ENCODE measurements at places on chromosomes 6 and 20.

- no peak for DNase-seq
Observed at GRCh38 chr6:34547701-34548644, 8.2 kb downstream of the SPDEF start.

- DNase-seq = no peak
Observed at GRCh38 chr6:100452998-100453397, 11.7 kb downstream of the SIM1 start.

DNA sequence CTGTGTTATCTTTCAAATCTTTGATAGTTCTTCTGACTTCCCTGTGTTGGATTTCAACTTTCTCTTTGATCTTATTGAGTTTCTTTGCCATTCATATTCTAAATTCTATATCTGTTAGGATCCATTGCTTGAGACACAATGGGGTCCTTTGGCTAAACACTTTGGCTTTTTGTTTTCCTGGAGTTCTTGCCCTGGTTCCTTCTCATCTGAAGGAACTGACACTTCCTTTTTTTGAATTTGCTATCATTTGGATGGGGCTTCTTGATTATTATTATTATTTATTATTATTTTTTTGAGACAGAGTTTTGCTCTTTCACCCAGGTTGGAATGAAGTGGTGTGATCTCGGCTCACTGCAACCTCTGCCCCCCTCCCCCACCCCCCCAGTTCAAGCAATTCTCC, 30.1 kb upstream of the EIF2S2 start:
- no peak for DNase-seq

- DNase-seq = peak; percentile 86
Observed at GRCh38 chr6:166417285-166417691, 34.5 kb upstream of the MPC1 start.

DNA sequence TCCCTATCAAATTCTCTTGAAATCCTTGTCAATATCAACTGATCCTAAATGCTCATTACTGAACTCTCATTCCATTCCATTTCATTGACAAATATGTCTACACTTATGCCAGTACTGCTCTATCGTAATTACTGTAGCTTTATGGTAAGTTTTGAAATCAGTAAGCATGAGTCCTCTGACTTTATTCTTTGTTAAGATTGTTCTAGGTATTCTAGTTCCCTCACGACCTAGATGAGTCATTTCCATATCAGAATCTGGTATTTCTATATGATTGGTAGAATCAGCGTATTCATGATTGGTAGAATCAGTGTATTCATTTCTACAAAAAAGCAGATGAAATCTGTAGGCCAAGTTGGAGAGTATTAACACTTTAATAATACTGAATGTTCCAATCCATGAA, 318.6 kb upstream of the RUNX2 start:
- no peak for DNase-seq

DNA sequence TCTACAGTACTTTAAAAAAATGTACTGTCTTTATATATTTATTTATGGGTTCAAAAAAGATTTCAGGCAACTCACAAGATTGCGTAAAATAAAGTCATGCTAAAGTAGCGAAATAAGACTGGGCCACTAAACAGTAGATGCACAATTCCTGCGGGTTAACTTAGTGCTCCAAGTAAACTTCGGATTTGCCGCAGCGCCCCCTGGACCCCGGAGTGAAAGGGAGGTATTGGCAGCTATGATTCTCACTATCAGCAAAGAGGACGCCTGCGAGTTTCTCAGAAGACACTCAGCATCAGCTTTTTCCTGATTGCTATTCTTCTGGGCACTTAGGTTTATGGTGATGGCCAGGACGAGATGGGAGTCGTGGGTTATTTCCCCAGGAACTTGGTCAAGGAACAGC, 1.4 kb downstream of the OTOR start:
- no peak for DNase-seq

- DNase-seq = no peak
Observed at GRCh38 chr20:46182276-46183200, 64.4 kb downstream of the CD40 start.

DNA sequence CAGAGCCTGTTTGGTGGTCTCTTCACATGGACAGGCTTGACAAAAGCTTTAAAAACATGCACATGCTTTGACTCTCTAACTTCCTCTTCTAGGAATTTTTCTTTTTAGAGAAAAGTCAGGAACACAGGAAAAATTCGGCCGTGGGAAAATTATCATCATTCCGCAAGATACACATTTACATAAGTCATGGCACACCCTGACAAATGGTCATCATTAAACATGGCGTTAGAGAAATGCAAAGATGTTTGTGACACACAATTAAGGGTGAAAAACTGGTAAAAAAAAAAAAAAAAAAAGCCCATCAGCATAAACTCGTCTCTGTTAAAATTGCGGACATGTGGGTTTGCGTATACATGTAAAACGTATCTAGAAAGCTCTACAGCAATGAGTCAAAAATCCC, 134.2 kb upstream of the AGPAT4 start:
- DNase-seq = no peak

DNA sequence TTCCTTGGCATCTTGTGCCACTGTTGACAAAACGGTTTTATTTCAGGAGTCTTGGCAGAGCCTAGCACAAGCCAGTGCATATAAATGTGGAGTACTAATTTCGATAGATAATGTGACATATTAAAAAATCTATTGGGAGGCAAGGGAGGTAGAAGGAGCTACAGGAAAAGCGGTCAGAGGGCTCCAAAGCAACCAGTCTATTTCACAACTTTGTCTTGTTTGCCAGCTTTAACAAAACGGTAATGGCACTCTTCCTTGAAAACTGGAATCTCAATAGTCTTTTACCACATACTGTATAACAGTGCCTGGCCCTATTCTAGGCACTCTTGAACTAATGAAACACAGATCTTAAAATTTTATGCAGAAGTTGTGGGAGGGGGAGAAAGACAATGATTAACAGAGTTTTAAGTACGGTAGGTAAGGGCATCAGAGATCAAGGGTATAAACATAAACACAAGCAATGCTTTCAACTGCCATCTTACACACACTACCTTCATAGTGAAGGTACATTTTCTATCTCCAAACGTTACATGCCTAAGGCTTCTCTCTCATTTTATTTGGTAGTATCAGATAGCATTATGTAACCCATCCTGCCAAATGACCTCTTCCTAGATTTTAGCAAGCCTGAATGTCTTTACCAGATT, 33.5 kb upstream of the SYNCRIP start:
- DNase-seq = no peak

- DNase-seq = no peak
Observed at GRCh38 chr6:84774985-84775284, 10.5 kb upstream of the TBX18 start.

GRCh38 chr6:11324453-11325015, 92.1 kb upstream of the NEDD9 start:
- DNase-seq = no peak

- DNase-seq = no peak
Observed at GRCh38 chr20:49475292-49476015, 7.0 kb downstream of the KCNB1 start.

- no peak for DNase-seq
Observed at GRCh38 chr6:163694072-163694471, 279.6 kb downstream of the QKI start.

GRCh38 chr6:167137881-167138280, 15.0 kb downstream of the CCR6 start:
- no peak for DNase-seq

DNA sequence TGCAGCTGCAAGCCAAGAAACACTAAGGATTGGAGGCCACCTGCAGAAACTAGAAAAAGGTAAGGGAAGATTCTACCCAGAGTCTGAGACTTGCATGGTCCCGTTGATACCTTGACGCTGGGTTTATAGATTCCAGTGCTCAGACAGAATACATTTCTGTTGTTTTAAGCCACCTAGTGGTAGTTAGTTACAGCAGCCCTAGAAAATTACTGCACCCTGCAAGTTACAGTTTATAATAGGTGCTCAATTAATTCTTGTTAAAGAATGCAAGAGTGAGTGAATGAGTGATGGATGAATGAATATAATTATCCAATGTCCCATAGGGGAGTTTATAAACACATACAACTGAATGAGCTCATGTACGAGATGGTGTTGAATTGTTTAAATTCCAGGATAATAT, 453.1 kb upstream of the SLC35B3 start:
- DNase-seq = no peak

DNA sequence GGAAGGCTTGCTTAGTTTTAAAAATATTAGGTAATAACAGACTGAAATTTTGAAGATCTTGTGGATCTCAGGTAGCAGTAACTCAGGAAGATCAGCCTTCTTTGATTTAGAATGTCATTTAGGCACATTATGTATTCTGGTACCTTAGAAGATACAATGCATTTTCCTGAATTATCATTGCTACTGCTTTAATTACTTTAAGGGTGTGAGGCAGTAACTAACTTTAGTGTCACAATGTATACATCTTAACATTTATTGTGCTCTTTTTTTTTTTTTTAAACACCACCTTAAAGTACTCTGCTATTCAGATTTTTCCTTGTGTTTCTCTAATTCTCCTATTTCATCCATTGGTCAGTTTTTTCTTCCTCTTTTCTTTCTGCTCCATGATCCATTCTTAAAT, 13.3 kb downstream of the MAPK14 start:
- no peak for DNase-seq

- no peak for DNase-seq
Observed at GRCh38 chr20:37226889-37227288, 34.7 kb downstream of the GHRH start.

DNA sequence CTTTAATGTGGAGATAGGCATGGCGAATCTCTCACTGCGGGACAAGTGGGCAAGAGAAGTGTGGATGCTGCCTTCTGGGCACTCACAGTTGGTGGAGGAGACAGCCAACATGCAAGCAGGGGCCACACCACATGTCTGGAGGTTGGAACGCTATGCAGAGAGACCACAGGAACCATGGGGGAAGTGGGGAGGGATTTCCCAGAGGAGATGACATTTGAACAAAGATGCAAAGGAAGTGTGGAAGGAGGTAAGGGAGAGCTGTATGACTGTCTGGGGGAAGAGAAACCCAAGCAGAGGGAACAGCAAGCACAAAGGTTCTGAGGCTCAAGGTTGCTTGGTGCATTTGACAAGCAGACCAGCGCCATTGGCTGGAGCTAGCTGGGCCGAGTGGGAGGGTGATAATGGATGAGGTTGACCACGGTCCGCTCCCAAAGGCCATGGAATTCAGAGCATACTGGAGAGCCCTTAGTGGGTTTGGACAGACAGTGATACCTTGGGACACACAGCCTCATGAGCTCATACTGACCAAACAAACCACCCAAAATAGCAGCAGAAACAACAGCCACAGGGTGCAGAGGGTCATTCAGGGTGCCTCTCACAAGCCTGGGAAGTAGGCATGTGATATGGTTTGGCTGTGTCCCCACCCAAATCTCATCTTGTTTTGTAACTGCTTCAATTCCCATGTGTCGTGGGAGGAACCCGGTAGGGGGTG, 7.6 kb upstream of the FAM110A start:
- no peak for DNase-seq

- no peak for DNase-seq
Observed at GRCh38 chr6:42374018-42374669, 77.6 kb downstream of the TRERF1 start.

DNA sequence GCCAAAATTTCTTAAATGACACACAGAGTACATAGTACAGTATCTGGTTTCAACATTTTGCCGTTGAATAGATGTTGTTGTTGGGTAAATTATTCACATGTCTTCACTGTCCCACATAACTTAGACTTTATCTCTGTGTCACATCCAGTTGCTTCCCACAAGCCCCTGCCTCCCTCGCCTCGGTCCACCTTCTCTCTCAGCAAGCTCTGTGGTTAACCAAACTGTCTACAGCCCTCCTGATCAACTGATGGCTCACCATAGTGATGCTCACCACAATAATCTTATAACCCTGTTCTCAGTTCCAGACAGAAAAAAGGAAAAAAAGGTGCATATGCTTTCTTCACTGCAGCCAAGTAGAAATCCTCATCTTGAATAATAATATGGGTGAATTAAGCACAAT, 23.0 kb downstream of the IL17F start:
- no peak for DNase-seq

GRCh38 chr6:25088513-25088912, 152.8 kb upstream of the RIPOR2 start:
- no peak for DNase-seq

DNA sequence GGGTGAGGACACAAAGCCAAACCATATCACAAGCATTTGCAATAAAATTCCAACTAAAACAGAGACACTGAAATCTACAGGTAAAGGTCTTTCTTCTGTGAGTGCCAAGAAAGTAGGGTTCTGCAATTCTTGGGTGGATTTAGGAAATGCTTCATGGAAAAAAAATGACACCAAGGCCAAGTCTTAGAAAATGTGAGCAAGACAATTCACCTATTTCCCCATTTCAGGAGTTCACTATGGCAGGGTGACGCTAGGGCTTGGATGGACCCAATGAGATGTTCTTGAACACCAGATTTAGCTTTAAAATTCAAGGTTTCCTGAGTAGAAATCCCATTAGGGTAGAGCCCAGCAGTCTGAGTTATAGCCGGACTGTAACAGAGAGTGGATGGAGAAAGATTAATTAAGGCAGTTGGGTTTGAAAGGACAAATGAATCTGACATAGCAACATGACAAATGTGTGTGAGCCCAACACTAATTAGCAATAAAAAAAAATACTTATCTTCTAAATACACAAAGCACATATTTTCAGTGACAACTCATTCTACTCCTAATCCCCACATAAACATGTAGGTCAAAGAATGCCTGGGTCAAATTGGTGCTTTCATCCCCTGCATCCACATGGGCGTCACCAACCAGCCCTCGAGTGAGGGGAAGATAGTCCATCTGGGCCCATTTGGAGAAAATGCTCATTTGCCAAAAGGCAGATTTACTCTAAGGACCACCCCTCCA, 180.4 kb upstream of the JARID2 start:
- DNase-seq = no peak
